ENCODE measurements at places on chromosomes 5 and 9. TPM values are rescaled to one million over a fixed set of nuclear protein-coding genes. Genes with fewer than 3 reads are reported as not detected.

PROB1 gene
- 5.1 TPM for total RNA-seq

CXCL14 gene
- under 0.01 TPM for total RNA-seq

MAMDC2 gene
- 0.89 TPM for total RNA-seq

CDX1 gene
- not detected for total RNA-seq

PLAC8L1 gene
- not detected for total RNA-seq

CNTNAP3B gene
- total RNA-seq, result 34.4 TPM

IRX1 gene
- total RNA-seq, result not detected

B4GALT7 gene
- total RNA-seq, result 20.3 TPM

WDR31 gene
- 0.38 TPM for total RNA-seq

SNX18 gene
- 8.7 TPM for total RNA-seq

SAXO1 gene
- not detected for total RNA-seq

ZNF883 gene
- total RNA-seq, result 0.38 TPM

CSF2 gene
- total RNA-seq, result 0.13 TPM

LOX gene
- 52.9 TPM for total RNA-seq

SARDH gene
- total RNA-seq, result under 0.01 TPM

PSD2 gene
- total RNA-seq, result under 0.01 TPM

GALNT12 gene
- total RNA-seq, result 0.38 TPM

SLC6A19 gene
- not detected for total RNA-seq

RASGRF2 gene
- 19.8 TPM for total RNA-seq

C5orf34 gene
- total RNA-seq, result 3.7 TPM

TRPM3 gene
- total RNA-seq, result 0.13 TPM

PRDM9 gene
- total RNA-seq, result not detected

TERT gene
- total RNA-seq, result not detected

OTULINL gene
- total RNA-seq, result 0.26 TPM

GFRA3 gene
- not detected for total RNA-seq

POU5F2 gene
- 0.51 TPM for total RNA-seq

FREM1 gene
- total RNA-seq, result under 0.01 TPM

SEMA4D gene
- 4.9 TPM for total RNA-seq

CLIC3 gene
- total RNA-seq, result not detected

HINT2 gene
- total RNA-seq, result 9.9 TPM

TMC1 gene
- total RNA-seq, result 0.25 TPM

CCL21 gene
- 1.8 TPM for total RNA-seq

FUT7 gene
- total RNA-seq, result not detected

FPGS gene
- 60.3 TPM for total RNA-seq

IZUMO3 gene
- total RNA-seq, result not detected

AMBP gene
- total RNA-seq, result not detected

WNT8A gene
- total RNA-seq, result not detected

CARD6 gene
- 34.0 TPM for total RNA-seq

PCDHB16 gene
- 0.76 TPM for total RNA-seq

KCNN2 gene
- 3.4 TPM for total RNA-seq

SURF4 gene
- total RNA-seq, result 365 TPM

TAF11L5 gene
- total RNA-seq, result not detected

ORM2 gene
- total RNA-seq, result not detected

GTF2H2 gene
- 9.1 TPM for total RNA-seq

SH3RF2 gene
- total RNA-seq, result not detected

Measured in dermis microvascular lymphatic vessel endothelial cell (primary cell).